ENCODE measurements at places on chromosomes 6 and 20.

DNA sequence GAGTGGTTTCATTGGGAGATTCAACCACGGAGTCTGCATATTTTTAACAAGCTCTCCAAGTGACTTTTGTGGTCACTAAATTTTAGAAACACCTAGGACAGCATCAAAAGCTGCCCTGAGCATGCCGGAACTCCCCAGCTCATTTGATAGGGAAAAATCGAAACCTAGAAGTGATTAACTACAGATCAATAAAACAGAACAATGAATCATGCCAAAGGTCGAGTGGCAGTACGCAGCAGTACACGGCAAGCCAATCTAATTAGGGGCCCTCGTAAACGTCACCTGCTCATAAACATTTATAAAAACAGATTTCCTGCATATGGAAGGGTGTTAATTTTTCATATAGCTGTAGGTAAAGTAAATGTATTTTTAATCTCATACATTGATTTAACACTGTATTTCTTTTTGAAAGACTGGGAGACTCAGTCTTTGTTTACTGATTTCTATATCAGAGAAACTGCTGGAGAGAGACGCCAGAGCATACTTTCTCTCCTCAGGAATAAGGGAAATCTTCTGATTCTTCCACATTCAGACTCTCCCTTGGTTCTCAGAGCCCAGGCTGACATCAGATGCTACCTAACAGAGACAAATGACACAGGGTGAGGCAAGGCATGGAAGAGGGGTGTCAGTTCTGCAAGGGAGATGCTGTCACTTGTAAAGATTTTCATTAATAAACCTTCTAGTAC lies 232.5 kb downstream of the PTPRT start:
- DNase-seq = no peak

- no peak for DNase-seq
Observed at GRCh38 chr6:40457261-40457660, 129.9 kb downstream of the LRFN2 start.

- DNase-seq = peak; percentile 33
Observed at GRCh38 chr6:159978291-159979135, 9.6 kb downstream of the IGF2R start.

- DNase-seq = no peak
Observed at GRCh38 chr20:21225215-21225947, 77.8 kb upstream of the XRN2 start.

DNA sequence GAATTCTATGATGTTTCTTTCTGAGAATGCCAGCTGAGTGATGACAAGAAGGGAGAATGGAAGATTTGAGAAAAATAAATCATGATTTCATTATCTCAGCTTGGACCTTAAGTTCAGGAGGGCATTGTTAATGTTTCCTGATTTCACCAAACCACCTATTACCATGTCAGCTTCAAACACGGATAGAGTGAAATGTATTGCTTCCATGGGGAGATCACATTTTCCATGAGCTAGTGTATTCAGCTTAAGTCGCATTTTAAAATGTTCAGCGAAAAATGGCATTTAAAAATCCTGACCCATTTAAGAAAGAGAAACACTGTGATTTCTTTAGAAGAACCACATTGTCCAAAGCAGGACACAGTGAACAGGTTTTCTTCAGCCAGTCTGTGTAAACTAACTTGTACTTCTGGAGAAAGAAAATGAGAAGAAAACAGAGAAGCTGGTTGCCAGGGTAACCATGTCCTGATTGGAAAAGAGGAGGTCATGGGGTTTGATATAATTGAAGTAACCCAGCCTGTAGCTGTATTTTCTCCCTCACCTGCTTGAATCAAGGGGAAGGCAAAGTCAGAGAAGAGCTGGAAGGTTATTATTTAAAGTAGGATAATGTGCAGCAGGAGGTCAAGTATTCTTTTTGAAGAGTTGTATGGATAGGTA lies 684.1 kb upstream of the NRSN1 start:
- no peak for DNase-seq

- DNase-seq = no peak
Observed at GRCh38 chr20:39533858-39534257, 571.7 kb downstream of the DHX35 start.

GRCh38 chr6:118101831-118102345 lies 194.8 kb downstream of the SLC35F1 start:
- no peak for DNase-seq

- DNase-seq = no peak
Observed at GRCh38 chr20:53337390-53338101, 256.1 kb downstream of the ZNF217 start.

DNA sequence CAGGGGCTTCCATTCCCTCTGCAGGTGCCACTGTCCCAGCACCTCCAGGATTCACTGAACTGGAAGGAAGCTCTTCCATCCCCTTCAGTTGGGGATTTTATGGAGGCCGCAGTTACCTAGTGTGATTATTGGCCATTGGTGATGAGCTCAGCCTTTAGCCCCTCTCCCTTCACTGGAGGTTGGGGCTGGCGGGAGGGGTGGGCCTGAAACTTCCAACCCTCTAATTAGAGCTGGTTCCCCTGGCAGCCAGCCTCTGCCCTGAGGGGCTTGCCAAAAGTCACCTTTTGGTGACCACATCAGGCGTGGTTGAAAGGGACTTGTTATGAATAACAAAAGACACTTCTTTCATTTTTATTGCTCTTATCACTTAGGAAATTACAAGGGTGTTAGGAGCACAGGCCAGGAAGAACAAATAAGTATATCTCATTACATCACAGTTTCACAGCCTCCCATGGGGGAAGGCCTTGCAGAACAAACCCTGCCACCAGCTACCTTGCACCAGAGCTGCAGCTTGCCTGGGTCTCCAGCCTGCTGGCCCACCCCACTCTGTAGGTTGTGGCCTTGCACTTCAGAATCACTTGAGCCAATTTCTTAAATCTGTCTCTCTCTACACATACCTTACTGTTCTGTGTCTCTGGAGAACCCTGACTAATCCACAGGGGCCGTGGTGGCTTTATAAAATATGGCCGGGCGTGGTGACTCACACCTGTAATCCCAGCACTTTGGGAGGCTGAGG lies 5.0 kb downstream of the PYGB start:
- no peak for DNase-seq

GRCh38 chr20:49684335-49684997 lies 29.2 kb downstream of the B4GALT5 start:
- no peak for DNase-seq

DNA sequence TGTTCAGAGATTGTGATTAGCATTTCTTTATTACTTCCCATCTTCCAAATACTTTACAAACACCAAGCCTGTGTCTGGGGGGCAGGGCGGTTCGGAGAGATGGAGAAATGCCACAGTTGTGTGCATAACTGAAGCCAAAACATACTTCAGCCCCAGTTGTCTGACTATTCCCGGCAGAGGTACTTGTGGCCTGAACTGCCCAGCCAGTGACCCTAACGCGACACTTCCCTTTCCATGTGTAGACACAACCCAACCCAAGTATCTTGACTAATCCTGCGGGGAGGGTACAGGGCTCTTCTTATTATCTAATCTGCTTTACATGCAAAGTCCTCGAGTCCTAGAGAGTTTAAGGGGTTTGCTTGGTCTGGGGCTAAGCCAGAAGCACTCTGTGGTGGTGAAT lies 46.2 kb downstream of the ISM1 start:
- no peak for DNase-seq

DNA sequence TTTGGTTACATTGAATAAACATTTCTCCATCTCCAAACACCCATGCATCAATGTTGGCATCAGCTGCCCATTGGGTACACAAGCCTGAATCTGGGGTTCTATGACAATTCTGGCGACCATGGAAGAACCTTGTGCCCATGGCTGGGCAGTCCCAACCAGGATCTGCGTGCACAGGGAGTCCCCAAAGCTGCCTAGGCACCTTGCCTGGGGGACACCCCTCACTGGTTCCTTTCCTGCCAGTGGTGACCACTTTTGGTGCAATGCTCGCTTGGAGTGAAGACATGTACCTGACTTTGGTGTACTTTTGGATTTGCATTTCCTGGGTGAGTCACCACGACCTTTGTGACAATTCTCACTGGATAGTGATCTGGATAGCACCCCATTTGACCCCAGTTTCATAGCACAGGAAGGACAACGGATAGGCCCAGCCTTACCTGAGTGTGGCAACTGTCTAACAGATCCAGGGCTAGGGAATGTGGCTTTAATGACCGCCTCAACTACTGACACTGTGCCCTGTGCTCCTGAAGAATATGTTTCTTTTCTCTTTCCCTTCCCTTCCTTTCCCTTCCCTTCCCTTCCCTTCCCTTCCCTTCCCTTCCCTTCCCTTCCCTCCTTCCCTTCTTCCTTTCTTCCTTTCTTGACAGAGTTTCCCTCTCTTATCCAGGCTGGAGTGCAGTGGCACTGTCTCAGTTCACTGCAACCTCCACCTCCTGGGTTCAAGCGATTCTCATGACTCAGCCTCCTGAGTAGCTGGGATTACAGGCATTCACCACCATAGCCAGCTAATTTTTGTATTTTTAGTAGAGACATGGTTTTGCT lies 7.1 kb downstream of the SPINT3 start:
- DNase-seq = no peak

DNA sequence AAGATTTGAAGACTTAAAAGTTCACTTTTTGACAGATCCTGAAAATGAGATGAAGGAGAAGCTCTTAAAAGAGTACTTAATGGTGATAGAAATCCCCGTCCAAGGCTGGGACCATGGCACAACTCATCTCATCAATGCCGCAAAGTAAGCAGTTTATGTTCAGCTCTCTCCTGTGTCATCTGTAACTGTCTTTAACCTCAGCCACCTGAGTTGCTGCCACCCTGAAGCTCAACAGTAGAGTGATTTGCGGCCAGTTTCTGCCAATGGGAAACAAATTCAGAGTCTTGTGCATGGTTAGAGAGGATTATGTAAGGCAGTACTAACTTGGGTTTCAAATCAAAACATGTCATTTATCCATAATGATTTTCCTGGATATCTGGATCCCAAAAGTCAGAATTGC lies 10.1 kb downstream of the TNFAIP3 start:
- DNase-seq = no peak

DNA sequence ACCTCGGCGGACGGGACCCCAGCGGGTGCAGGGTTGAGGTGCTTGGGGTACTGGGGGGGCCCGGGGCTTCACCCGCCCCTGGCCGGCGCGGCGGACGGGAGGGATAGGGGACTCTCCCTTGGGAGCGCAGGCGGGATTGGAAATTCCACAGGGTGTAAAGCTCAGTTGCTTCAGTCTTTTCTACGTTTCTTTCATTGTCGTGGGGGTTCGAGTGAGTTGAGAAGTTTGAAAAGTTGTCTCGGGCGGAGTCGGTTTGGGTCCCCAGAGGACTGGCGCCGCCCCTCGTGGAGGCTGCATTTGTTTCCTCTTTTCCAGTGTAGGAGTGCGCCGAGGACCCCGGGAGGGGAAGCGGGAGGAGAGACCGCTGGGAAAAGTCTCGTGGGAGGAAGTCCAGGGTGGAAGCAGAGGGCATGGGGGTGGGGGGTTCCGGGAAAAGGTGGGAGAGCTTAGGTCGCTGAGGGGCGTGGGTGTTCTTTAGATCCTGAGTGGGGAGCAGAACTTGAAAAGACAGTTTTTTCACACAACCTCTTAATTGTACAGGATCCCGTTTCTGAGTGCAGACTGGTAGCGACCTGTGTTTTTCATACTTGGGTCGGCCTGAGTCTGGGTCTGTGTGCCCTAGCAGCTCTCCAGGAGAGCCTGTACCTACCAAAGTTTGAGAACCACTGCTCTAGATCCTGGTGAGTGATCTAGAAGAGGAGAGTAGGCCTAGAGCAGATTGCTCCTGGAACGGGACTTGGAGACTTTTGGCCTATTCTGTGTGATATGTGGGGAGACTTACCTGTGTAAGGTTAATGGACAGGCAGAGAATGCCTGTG lies 495 bp downstream of the FAM83B start:
- no peak for DNase-seq

DNA sequence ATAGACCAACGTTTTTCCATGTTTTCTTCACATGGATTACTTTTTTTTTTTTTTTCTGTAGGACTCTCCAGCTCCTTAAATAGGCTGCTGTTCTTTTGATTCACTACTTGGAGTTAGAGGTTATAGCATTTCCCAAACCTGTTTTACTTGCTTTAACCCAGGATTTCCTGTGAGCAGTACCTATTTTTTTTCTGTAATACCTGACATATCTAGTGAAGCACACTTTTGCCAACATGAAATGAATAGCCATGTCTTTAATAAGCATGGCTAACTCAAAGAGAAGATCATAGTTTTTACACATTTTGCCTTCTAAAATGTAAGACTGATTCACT lies 137.0 kb downstream of the FOXA2 start:
- no peak for DNase-seq

All from CD4-positive, alpha-beta T cell treated with Interferon gamma for 1 hour (primary cell).